RKO (cell line): ENCODE measurements at places on chromosomes 7 and 10.

DNA sequence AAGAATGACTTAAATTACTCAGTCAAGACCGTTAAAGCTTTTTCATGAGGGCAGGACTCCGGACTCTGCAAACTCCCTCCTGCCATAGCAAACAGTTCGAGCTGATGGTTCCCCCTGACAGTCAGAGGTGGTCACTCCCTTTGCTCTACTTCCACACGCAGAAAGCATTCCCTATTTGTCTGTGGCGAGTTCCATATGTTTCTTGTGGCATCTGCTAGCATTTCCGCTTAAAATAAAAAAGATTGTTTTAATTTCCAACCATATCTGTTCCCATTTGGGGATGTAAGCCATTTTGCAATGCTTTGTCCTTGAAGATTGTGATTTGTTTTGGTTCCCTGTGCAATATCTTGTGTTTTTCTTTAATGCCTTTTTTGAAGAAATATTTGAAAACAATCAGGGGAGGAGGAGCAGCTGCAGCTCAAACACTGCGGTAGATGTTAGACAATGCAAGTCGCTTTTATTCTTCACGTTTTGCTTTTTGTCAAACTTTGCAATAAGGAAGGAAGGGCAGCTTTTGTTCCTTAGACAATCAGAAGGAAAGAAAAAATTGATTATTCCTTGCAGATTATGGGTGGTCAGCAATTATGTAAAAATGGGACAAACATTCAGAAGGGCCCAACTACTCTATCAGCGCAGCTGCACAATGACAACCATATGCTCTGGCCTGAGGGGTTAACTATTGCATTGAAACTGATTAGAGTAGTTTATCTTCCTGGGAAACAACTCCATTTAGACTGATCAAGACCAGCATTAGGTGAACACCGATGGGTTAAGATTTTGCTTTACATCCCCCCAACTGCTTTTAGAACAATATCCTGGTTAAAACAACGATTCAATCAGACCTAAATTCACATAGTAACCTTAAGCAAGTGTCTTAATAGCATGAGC is 425.8 kb upstream of the NRP1 start:
- no peak for DNase-seq

GRCh38 chr10:94963901-94964300 is 25.4 kb downstream of the CYP2C9 start:
- peak; percentile 74 for DNase-seq

GRCh38 chr7:26007510-26007909 is 144.5 kb upstream of the NFE2L3 start:
- no peak for DNase-seq

DNA sequence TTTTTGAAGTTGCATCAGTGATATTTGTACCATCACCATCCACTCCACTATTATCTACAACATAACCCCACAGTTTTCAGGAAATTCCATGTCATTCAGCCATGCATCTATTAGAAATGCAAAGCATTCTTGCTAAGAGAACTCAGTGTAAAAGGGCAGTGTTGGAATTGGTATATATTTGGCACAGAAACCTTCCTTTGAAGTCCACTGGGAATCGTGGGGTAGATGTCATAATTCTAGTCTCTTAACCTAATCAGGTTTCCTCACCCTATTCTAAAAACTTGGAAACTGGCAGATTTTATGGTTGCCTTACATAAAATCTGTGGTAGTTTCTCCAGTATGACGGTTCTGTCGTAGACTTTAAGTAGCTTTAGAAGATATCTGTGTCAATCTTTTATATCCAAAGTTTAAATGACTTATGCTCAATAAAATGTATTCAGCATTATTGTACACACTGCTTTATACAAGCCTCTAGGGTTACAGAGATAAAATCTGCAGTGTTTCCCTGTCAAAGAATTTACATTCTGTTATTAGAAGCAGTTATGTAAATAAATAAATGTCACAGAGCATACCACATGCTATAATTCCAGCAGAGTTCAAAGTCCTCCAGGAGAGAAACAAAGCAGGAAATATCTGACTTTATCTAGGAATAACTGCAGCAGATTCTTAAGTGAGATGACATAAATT is 704.4 kb upstream of the CELF2 start:
- no peak for DNase-seq
